ENCODE measurements at places on chromosomes 11 and 22.

DNA sequence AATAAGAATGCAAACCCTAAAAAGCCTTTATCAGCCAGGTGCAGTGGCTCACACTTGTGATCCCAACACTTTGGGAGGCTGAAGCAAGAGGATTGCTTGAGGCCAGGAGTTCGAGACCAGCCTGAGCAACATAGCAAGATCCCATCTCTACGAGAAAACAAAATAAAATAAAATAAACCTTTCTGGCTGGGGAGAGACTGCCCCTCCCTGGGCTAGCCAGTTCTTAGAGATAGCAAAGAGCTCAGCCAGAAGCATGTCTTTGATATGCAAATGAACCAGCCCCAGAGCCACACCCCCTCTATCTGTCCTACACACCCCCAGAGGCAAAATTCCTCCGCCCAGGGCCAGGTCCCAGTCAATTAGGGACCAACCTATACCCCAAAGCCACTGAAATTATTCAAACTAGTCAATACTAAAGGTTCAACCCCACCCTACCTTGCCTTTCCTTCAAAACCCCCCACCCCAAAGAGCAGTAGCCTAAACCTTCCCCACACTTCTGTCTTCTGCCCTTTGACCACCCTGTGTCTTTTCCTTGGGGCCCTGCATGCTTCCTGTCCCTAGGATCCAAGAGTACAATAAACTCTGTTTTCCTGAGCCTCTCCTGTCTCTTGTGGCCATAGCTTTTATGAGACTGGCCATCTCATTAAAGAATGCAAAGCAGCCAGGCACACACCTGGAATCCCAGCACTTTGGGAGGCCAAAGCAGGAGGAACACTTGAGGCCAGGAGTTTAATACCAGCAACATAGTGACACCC lies 37.3 kb upstream of the CXCR5 start:
- DNase-seq: no peak

DNA sequence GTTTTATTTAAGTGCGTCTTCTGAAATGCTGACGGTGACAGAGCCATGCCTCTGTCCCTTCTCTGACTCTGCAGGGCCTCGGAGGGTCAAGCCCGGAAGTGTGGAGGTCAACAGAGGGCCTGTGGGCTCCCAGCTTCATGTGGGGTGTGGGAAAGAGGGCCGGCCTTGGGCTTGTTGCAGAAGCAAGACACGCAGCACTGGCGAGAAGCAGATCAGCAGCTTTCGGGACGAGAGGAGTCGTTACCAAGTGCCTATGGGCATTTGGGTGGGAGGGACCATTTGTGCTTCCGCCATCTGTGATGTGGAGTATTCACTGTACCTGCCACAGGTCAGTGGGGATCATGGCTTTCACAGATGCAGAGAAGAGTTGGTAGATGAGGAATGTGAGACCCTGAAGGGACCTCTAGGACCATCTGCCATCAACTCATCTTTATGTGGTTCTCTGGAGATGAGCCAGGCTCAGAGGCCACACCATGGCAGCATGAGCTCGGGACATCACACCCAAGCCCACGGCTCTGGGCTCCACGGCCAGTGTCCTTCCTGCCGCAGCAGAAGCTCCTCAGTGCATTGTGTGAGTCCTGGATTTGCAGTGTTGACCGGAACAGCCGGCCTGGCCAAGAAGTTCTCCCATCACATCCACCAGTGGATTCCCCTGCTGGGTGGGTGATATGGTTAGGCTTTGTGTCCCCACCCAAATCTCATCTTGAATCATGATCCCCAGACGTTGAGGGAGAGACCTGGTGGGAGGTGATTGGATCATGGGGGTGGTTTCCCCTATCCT lies 590.7 kb downstream of the TBC1D22A start:
- no peak for DNase-seq

GRCh38 chr22:42769574-42770447 lies 49.1 kb upstream of the A4GALT start:
- no peak for DNase-seq

DNA sequence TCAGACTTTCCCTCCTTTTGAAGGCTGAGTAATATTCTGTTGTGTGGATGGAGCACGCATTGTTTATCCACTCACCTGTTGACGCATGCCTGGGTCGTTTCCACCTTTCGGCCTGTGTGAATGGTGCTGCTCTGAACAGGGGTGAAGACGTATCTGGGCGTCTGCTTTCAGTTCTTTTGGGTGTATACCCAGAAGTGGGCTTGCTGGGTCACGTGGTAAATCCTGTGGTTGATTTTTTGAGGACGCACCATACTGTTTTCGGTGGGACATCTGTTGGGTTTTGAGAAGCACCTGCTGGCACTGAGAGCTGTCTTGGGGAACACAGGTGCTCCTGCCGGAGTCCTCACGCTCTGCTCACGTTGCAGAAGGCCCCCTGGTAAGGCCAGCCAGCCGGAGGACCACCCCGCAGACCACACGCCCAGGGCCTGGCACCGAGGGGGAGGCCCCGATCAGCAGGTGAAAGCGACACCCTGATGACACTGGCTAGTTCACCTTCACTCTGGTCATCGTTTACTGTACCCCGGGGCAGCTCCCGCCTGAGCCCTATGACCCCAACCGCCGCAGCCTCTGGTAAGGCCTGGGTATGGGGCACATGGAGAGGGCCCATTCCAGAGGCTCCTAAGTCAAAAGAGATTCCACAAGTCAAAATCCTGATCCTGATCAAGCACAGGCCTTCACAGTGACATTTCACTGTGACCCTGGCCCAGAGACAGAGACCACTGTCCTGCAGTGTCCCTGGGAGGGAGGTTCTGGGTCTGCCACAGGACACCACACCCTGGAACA lies 54.5 kb upstream of the PRODH start:
- peak; percentile 73 for DNase-seq

All from chondrocyte (in vitro differentiated cells).